ENCODE measurements at places on chromosomes 5 and 9.

DNA sequence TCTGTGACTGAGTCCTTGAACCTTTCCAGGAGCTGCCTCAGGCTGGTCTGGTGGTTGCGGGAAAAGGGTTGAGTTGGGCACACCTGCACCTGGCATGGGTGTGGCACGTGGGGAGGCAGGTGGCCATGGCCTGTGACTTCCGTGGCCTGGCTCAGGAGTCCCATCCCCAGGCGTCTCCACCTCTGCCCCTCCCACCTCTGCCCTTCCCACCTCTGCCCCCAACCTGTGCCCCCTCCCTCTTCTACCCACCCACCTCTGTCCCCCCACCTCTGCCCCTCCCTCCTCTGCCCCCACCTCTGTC is 1.9 kb upstream of the QRFP start:
- H3K27me3 ChIP-seq = no peaks in the 10 kb centered on the region
- no peak overlapping the region for H3K4me3 ChIP-seq
- H3K4me1 ChIP-seq = no peaks in the 10 kb centered on the region
- no peaks in the 10 kb centered on the region for H3K36me3 ChIP-seq
- DNase-seq = no peak

- H3K36me3 ChIP-seq = no peaks in the 10 kb centered on the region
- H3K27me3 ChIP-seq = no peaks in the 10 kb centered on the region
- no peak overlapping the region for H3K4me3 ChIP-seq
Measured at GRCh38 chr9:130276955-130277354, 11.4 kb downstream of the HMCN2 start.

DNA sequence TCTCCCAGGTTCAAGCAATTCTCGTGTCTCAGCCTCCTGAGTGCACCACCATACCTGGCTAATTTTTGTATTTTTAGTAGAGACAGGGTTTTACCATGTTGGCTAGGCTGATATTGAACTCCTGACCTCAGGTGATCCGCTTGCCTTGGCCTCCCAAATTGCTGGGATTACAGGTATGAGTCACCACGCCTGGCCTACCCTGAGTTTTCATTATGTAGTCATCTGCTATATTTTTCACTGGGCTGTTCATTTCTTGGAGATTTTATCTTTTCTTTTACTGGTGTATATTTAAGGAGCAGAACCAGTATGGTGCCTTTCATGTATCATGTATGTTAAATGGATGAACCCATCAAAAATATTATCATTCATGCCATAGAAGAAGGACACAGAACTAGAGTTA is 377.0 kb upstream of the ACTBL2 start:
- H3K27me3 ChIP-seq = no peaks in the 10 kb centered on the region
- H3K4me3 ChIP-seq = no peak overlapping the region
- no peaks in the 10 kb centered on the region for H3K36me3 ChIP-seq
- no peak overlapping the region for H3K27ac ChIP-seq
- H3K4me1 ChIP-seq = peaks cover 26% of the 10 kb centered on the region
- DNase-seq = no peak

- peaks cover 6% of the 10 kb centered on the region for H3K4me1 ChIP-seq
- no peak for DNase-seq
- H3K36me3 ChIP-seq = no peaks in the 10 kb centered on the region
- H3K27ac ChIP-seq = no peak overlapping the region
- H3K27me3 ChIP-seq = peaks cover 15% of the 10 kb centered on the region
Measured at GRCh38 chr5:171599411-171599810, 180.0 kb downstream of the FGF18 start.

DNA sequence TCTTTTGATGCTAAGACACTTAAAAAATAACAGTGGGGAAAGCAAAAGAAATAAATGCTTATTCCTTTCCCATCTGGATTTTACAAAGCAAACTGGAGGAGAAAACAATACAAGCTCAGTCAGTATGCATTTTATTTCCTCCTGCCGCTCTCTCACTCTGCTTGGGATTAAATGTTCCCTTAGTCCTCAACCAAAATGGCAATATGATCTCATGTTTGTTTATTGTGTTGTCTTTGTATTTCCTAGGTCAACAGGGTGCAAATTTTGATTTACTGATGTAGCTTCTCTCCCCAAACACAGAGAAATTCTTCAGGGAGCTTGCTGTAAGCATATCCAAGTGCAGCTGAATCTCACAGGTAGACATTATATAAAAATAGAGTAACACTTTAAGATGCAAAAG is 92.1 kb upstream of the ERBIN start:
- H3K27me3 ChIP-seq = no peaks in the 10 kb centered on the region
- no peaks in the 10 kb centered on the region for H3K36me3 ChIP-seq
- DNase-seq = no peak
- H3K4me3 ChIP-seq = no peak overlapping the region
- H3K27ac ChIP-seq = no peak overlapping the region

DNA sequence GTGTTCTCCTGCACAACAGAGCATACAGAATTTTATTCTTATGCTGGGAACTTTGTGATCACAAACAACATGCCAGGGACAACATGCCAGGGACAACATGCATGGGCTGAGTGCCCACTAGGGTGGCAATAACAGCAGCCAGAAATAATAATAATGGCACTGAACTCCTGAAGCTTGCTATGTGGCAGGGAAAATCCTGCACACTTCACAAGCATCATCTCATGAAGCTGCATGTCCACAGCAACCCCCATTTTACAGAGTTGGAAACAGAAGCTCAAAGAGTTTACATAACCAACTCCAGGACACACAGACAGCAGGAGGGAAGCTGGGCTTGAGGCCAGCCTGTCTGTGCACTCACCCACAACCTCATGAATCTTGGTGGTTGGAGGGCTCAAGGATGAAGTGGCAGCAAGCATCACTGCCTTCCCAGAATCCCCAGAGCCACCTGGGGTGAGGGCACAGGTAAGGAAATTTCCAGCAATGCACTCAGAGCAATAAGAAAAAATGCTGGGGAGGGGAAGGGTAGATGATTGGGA is 111.4 kb downstream of the GABBR2 start:
- no peak overlapping the region for H3K4me3 ChIP-seq
- no peaks in the 10 kb centered on the region for H3K4me1 ChIP-seq
- H3K27me3 ChIP-seq = no peaks in the 10 kb centered on the region

- H3K4me3 ChIP-seq = no peak overlapping the region
- H3K4me1 ChIP-seq = 0 out of 2 replicates have a peak, but pooled peaks cover under 1% of the 10 kb centered on the region
Measured at GRCh38 chr5:18119156-18119785, 485.0 kb downstream of the TAF11L14 start.
